Mesothelial cell of epicardium (in vitro differentiated cells): ENCODE measurements at places on chromosomes 2 and 18.

- peaks cover 3% of the 10 kb centered on the region for H3K36me3 ChIP-seq
- no peak for DNase-seq
- H3K4me3 ChIP-seq = no peak overlapping the region
- no peaks in the 10 kb centered on the region for H3K27me3 ChIP-seq
Measured at GRCh38 chr2:120785228-120785966, 49.7 kb downstream of the GLI2 start.

DNA sequence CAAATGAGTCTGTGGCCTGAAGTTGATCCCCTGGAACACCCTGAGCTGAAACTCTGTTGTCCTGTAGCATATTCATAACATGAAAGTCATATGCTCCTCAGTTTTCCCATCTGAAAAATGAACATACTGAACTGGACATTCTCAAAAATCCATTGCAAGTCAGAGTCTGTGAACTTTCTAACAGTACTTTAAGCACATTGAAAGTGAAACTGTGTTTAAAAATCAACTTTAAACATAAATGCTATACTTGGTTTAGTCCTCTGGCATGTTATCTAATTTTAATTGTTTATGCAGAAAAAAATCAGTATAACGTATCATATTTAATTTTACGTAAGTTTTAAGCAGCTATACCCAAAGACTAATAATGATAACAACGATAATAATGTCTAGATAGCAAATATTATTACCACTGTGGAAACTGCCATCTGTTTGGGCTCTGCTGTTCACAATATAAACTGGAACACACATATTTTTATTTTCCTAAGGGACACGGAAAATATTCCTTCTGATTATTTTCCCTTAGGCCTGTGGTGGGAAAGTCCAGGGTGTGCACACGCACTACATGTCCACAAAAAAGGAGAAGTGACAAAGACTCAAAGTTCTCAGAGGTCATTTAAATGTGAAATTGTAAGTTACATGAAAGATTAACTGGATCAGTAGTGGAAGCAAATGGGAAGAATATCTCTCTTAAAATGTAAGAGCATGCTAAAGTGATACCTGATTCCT, 56.1 kb upstream of the TTN start:
- H3K27me3 ChIP-seq = no peaks in the 10 kb centered on the region
- DNase-seq = no peak
- no peak overlapping the region for H3K27ac ChIP-seq
- peaks cover 16% of the 10 kb centered on the region for H3K4me1 ChIP-seq
- H3K4me3 ChIP-seq = no peak overlapping the region

- H3K4me3 ChIP-seq = no peak overlapping the region
- H3K27ac ChIP-seq = no peak overlapping the region
- H3K4me1 ChIP-seq = no peaks in the 10 kb centered on the region
- DNase-seq = no peak
Measured at GRCh38 chr2:29276151-29276550, 160.9 kb downstream of the CLIP4 start.

DNA sequence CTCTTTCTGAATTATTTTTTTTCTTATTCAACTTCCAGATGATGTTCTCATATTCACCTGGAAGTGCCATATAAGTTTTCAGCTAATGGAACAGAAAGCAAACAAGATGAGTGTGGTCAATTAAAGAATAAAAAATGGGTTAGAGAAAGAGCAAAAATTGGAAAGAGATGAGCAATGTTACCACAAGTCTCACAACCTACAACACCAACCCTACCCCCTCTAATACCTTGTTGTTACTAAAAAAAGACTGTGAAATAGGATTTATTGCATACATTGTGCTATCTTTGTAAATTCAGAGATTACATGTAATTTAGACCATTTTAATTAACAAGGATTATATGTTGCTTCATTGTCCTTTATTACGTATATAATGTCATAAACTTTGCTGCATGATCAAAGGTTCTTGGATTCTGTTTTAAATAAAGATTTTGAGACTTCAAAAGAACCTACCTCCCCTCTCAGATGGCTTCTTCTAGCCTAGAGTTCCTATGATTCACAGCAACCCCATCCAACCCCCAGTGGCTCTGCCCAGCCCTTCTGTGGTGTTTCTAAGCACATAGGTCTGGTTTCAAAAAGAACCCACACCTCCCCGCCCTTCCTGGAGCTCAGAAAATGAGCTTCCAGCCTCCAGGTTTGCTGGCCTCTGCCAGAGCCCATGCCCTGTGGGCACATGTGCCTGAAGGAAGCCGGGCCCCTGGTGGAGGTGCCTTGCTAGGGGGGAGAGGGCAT, 24.7 kb downstream of the LGALSL start:
- H3K4me1 ChIP-seq = no peaks in the 10 kb centered on the region
- H3K36me3 ChIP-seq = no peaks in the 10 kb centered on the region
- no peaks in the 10 kb centered on the region for H3K27me3 ChIP-seq
- DNase-seq = no peak
- H3K4me3 ChIP-seq = no peak overlapping the region

- H3K27ac ChIP-seq = no peak overlapping the region
- H3K4me3 ChIP-seq = no peak overlapping the region
- no peaks in the 10 kb centered on the region for H3K36me3 ChIP-seq
- no peak for DNase-seq
- peaks cover 45% of the 10 kb centered on the region for H3K27me3 ChIP-seq
Measured at GRCh38 chr2:68387408-68388350, 22.6 kb downstream of the PLEK start.
